COR-L47 (cell line): ENCODE measurements at places on chromosomes 2 and 18.

- DNase-seq = no peak
Observed at GRCh38 chr2:118053681-118054080, 34.6 kb upstream of the INSIG2 start.

- DNase-seq = no peak
Observed at GRCh38 chr18:63831080-63831788, 56.0 kb downstream of the SERPINB7 start.

- DNase-seq = no peak
Observed at GRCh38 chr2:55519938-55520885, 694 bp downstream of the CFAP36 start.

- no peak for DNase-seq
Observed at GRCh38 chr2:131577812-131578211, 50.1 kb downstream of the CCDC74A start.

- no peak for DNase-seq
Observed at GRCh38 chr2:30354621-30355020, 92.4 kb upstream of the LCLAT1 start.

GRCh38 chr18:62399276-62399675 lies 74.2 kb downstream of the TNFRSF11A start:
- DNase-seq = no peak

DNA sequence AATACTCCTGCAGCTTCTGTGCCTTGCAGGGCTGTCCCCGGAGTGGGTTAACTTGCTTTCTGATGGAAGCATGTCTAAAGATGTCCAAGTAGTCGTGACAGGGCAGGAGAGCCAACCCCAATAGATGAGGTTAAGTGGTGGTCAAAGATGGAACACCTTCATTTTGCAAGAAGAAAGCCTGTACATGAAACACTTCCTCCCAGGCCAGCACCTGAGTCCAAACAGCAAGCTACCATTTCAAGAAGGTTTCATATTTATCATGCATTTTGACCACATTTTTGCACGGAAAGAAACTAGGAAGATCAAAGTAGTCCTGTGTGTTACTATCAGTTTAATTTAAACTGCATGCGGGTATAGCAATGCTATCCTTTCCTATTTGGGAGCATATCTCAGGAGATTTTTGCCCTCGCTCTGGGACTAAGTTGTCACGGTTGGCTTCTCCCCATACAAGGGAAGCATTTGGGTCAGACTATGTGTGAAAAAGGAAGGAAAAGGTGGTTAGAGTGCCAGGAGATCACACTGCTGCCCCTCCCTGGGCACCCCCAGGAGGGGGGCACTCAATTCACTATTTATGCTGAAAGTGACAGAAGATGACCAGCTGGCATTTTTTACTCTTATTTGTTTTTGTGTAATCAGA lies 187.6 kb downstream of the ZNF521 start:
- no peak for DNase-seq

DNA sequence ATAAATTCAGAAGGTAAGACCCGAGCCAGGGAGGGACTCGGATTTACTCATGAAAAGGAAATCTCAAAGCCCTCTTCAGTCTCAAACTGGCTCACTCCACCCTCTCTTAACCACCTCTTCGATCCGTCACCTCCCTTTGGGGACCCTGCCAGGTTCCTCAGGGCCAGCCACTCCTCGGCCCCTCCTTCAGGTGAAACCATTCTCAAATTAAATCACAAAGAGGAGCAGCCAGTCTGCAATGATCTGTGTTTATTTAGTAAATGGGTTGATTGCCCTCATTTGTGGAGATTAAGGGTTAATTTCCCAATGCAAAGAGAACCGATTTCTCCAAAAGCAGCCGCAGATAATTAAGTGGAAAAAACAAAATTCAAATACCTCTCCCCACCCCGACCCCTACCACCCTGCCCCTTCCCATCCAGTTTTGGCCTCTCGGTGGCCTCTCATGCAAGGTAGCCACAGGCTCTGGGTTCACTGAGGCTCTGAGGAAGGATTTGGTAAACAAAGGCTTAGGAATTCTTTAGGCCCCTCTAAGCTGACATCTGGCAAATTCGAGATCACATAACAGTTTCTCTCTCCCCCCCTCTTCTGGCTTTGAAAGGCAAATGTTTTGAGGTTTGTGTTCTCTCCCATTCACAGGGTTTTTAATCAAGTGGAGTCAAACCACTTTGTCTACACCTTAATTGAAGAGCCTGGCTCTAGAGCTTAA lies 10.3 kb upstream of the FZD7 start:
- DNase-seq = peak; percentile 18

DNA sequence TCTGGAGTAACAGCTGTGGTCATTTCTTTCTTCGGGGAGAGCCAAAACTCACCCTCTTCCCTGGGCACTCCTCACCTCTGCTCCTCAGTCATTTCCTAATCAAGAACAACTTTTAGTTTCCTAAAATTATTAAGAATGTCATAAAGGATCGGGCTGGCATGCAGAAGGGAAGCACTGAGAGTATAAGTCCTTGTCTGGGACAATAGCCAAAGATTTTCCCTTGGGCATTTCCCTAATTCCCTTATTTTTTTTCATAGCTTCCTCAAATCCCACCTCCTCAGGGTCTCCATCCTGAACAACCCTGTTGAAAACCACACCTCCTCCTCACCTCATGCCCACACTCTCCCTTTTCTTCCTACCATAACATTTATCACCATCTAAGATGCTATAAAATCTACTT lies 115.0 kb downstream of the MREG start:
- DNase-seq = no peak

DNA sequence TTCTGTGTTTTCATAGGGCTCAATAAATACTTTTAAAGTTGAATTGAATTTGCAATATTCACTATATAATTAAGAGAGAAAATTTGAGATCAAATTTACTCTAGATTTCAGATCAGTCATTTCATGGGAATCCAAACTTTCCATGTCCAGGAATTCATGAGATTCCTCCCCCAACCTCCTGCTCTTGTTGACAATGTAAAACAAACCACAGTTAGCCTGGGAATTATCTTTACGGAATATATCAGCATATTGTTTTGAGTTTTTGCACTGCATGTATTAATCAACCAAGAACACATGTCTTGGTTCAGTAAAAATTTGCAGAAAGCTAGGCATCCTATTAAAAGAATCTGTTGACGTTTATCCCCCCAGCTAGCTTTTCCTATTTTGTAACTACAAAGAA lies 42.3 kb downstream of the CYP1B1 start:
- DNase-seq = no peak
